ENCODE measurements at places on chromosomes 6 and 20. TPM values are rescaled to one million over a fixed set of nuclear protein-coding genes. Genes with fewer than 3 reads are reported as not detected.

Gene AGPAT4
- total RNA-seq = 73.2 TPM

Gene SPATA2
- total RNA-seq = 2.7 TPM

Gene KIAA0408
- total RNA-seq = 116 TPM

Gene FHL5
- total RNA-seq = 1.7 TPM

Data from occipital lobe (tissue), 3 donors.